ENCODE measurements at places on chromosomes 2 and 18.

GRCh38 chr2:1752751-1753150 is 8.4 kb upstream of the PXDN start:
- no peak for DNase-seq

GRCh38 chr2:241255542-241256167 is 59.8 kb downstream of the HDLBP start:
- no peak for DNase-seq

- DNase-seq, result no peak
Observed at GRCh38 chr18:50647792-50648191, 87.9 kb downstream of the MAPK4 start.

DNA sequence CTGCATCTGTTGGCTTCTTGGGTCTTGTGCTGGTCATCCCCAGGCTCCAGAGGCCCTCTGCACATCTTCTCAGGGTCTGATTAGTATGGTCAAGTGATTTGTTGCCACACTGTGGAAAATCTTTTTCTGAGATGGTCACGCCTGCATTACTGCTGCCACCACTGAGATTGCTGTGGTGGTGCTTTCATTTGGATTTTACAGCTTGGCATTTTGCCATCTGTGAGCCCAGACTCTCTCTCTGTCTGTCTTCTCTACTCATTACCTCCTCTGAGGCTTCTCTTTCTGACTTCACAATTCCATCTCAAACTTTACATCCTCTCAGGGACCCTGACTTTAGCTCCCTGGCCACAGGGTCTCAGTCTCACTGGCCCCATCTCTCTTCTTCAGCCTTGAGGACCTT is 154.6 kb downstream of the LRRTM1 start:
- no peak for DNase-seq

GRCh38 chr2:168684921-168685599 is 117.4 kb upstream of the NOSTRIN start:
- DNase-seq, result no peak

GRCh38 chr2:42575458-42576064 is 7.1 kb downstream of the MTA3 start:
- no peak for DNase-seq

DNA sequence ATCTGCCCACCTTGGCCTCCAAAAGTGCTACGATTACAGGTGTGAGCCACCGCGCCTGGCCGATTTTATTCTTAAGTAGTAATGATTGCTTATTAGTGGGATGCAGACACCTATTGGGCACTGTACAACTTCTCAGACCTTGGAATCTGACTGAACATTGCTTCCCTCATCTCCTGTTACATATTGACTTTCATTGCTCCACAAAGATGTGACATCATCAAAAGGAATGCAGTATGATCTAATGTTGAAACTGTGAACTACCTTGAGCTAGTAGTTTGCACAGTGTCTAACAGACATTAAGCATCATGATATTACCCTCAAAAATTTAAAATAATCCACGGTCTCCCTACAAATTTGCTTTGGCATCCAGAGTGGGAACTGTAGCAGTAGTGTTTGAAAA is 109.8 kb upstream of the SIX2 start:
- no peak for DNase-seq

DNA sequence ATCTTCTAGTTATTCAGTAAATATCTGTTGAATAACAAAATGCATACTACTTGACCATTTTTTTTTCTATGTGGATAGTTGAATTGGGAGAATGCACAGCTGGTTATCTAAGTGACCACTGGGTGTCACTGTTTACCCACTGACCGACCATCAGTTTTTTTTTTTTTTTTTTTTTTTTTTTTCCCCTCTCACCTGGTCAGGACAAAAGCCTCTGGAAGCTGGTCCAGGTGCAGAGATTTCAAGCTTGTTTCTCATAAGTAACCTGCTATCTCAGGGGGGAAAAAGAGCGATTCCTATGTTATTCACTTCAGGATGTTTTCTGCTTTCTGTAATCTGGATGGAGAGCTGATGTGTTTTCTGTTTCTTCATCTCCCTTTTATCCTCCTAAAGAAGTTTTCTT is 256.0 kb downstream of the DCDC2C start:
- no peak for DNase-seq

GRCh38 chr18:77393519-77393918 is 143.9 kb downstream of the GALR1 start:
- DNase-seq, result no peak

DNA sequence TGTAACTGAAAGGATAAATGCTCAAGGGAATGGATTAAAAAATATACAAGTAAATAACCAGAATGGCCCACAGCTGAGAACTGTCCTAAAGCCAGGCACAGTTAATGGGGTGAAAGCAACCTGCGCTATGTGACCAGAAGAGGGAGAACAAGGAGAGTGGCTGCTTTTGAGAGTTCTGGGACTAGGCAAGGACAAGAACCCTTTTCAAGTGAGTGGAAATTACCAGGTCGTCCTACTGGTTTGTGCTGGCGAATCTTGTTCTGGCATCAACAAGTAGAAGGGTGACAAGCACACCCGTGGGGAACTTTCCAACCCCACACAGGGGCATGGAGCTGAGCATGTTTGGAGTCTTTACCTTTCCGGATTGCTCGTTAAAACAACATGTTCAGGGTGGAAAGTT is 82.8 kb downstream of the TMEM17 start:
- DNase-seq, result peak; percentile 4

GRCh38 chr2:223835701-223836532 is 1.5 kb downstream of the AP1S3 start:
- no peak for DNase-seq

- no peak for DNase-seq
Observed at GRCh38 chr2:190811811-190812210, 68.8 kb upstream of the GLS start.

GRCh38 chr2:239157269-239157668 is 243.6 kb downstream of the HDAC4 start:
- no peak for DNase-seq

DNA sequence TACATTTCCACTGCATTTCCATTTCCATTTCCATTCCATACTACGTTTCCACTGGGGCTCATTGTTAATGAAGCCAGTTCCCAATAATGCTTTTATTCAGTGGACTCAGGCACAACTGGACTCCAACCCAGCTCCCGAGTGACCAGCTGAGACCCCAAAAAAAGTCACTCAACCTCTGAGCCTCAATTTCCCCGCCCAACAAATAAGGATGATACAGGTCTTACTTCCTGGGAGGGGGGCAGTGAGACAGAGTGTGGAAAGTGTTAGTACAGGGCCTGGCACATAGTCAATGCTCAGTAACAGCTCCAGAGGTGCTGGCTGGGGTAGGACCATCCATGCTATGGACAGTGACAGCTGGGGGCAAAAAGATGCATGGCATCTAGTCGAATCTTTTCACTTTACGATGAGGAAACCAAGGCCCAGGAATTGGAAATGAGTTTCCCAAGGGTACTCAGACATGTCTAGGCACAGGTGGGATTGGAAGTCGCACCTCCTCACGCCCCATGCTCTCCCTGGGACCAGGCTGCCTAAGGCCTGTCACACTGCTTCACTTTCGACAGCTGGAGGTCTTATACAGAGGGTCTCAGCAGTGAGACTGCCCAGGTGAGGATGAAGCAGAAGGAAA is 226.5 kb downstream of the ANAPC1 start:
- no peak for DNase-seq

- no peak for DNase-seq
Observed at GRCh38 chr18:45084206-45084605, 403.5 kb downstream of the SETBP1 start.

All from GM04503 (cell line).